ENCODE measurements at places on chromosomes 6 and 20. TPM values are rescaled to one million over a fixed set of nuclear protein-coding genes. Genes with fewer than 3 reads are reported as not detected.

The PLCB4 gene
- total RNA-seq = 27.2 TPM

The MUCL3 gene
- 93.5 TPM for total RNA-seq

The PPIL6 gene
- total RNA-seq = 2.6 TPM

The NFATC2 gene
- total RNA-seq = 11.4 TPM

- DNase-seq = no peak
Observed at GRCh38 chr20:38727607-38728190, 3.4 kb downstream of the SLC32A1 start.

DNA sequence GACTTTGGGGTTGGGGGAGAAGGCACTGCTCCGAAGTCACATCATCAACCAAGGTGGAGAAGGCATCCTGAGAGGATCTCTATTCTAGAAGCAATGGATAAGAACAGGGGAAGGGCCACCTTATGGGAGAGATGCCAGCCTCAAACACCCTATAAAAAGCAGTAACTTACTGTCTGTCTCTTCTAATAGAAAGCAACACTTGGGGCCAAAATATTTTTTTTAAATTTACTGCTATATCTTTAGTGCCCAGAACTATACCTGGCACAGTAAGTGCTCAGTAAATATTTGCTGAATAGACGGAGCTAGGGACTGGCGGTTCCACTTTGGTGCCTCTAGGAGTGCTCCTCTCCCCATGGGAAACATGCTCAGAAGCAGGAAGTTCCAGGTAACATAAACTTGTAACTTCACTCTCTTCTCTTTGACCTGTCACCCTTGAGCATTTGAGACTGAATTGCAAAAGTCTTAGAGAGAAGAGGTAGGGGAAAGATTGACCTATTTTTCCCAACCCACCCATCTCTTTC lies 807 bp upstream of the OTOR start:
- DNase-seq = no peak

GRCh38 chr20:24936526-24937407 lies 12.3 kb upstream of the CST7 start:
- DNase-seq = no peak

DNA sequence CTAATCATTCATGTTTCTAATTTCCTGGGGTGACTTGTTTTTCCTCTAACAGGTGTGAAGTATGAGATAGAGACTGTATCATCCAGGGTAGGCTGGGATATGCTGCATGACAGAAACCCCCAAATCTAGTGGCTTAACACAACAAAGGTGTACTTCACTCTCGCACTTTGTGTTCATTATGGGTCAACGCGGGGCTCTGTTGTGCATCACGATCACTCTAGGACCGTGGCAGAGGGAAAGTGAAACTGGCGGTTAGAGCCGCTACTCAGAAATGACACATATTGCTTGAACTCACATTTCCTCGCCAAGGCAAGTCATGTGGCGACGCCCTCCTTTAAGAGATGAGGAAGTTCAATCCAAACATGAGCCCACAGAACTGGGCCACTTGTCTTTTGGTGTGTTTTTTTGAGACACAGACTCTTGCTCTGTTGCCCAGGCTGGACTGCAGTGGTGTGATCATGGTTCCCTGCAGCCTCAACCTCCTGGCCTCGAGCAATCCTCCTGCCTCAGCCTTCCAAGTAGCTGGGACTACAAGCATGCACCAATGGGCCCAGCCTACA lies 41.3 kb downstream of the PCNA start:
- peak; percentile 76 for DNase-seq

The TGM2 gene
- total RNA-seq = 389 TPM

DNA sequence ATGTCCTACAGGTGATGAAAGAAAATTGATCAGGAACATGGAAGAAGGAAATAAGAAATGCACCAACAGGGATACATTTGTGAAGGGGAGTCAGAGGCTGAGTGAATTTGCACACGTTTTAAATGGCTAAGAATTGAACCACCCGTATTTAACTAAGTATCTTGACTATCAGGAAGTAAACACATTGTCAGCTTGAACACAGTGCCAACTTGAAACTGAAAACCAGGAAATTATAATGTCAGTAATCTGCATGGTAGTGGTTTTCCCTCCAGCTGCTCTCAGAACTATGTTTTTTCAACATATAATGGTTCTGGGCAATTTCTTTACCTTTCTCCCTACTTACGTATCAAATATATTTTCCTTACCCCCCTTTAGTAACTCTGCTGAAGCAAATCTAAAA lies 366.5 kb upstream of the POU3F2 start:
- DNase-seq = no peak

The TDRD6 gene
- 1.3 TPM for total RNA-seq

DNA sequence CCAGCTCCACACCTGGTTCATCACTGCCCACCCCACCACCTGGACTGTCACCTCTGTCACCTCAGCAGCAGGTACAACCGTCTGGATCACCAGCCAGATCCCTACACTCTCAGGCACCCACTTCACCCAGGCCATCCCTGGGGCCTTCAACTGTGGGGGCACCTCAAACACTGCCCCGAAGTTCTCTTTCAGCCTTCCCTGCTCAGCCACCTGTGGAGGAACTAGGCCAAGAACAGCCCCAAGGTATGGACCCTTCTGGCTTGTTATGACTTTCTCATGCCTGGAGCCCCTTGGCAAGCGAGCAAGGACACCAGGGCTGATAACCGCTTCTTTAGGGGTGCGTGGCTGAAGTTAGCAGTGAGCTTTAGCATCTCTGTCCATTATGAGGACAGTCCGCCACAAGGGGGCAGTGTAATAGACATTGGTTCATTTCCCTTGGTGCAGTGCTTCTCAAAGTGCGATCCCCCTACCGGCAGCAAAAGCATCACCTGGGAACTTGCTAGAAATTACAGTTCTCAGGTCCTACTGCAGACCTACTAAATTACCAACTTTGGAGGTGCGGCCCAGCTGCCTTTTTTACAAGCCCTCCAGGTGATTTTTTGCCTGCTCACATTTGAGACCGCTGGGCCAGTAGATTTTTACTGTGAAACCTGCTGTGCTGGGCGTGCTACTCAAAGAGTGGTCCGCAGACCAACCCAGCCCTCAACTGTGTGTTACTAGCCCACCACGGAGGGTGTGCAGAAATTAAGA lies 32.5 kb downstream of the PNPLA1 start:
- peak; percentile 93 for DNase-seq

DNA sequence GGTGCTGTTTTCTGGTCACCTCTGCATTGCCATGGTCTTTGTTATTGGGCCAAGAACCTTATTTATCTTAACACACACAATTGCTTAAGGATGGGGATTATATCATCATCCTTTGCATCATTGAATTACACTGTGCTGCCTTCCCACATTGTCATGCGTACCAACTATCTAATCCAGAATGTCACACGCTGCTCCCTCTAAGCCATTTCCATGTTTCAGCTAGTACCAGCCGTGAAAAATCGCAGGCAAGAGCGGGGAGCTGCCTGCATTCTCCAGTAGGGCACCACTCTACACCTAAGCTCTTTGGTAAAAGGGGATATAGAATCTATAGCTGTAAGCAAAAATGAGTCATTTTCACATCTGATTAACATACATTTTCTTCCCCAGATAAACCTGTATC lies 277.0 kb downstream of the PRL start:
- DNase-seq = no peak

DNA sequence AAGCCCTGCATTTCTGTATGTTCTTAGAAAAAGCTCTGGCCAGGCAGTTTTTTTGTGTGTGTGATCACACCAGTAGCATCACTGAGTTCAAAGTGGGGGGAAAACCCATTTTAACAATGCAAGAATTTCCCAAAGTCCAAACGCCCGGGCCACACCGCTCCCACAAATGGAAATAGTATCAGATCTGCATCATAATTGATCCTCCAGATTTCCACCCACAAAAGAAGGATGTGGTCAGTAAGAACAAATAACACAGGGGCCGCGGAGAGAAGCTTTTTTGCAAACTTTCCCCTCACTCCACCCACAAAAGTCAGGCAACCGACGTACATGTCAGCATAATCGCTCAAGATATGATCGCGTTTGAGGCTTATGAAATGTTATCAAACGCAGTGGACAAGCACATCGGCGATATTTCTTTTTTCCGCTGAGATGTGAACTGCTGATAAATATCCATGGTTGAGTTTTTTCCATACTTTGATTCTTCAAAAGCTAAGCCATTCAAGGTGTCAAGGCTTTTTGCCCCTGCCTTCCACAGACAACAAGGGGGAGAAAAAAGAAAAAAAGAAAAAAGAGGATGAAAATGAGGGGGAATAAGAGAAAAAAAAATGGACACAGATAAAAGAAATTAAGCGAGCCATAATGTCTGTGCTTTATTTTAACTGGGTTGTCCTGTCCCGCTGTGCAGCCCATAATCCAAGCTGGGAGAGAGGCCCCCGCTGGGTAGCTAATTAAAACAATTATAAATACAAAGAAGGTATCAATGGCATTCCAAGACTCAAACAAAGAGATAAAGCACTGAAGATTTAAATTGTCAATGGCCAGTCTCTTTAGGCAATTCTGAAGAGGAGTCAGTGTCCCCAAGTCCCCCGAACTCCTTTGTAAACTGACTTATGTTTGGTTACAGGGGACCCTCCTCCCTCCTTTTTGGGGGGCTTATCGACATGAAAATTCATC lies 143.5 kb downstream of the ZFP64 start:
- no peak for DNase-seq

The MPIG6B gene
- 0.37 TPM for total RNA-seq

DNA sequence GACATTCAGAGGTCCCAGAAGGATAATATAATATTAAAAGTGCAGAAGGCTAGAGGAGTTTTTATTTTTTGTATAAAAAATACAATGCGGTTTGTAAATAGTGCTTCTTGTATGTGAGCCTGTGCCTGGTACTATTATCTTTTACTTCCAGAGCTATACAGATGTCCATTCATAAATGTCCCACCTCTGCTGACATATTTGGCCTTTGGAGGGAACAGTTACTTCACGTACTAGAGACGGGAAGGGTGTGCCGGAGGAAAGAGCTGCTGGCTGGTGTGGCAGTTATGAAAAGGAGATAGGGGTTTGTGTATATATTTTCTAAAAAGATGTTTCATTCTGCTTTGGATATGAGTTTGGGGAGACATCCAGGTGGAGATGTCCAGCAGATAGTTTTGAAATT lies 8.8 kb downstream of the CD109 start:
- DNase-seq = no peak

The LAMA2 gene
- total RNA-seq = 35.3 TPM

GRCh38 chr6:158121335-158121734 lies 46.7 kb downstream of the SERAC1 start:
- DNase-seq = no peak

GRCh38 chr6:142906945-142907470 lies 38.0 kb downstream of the HIVEP2 start:
- no peak for DNase-seq

DNA sequence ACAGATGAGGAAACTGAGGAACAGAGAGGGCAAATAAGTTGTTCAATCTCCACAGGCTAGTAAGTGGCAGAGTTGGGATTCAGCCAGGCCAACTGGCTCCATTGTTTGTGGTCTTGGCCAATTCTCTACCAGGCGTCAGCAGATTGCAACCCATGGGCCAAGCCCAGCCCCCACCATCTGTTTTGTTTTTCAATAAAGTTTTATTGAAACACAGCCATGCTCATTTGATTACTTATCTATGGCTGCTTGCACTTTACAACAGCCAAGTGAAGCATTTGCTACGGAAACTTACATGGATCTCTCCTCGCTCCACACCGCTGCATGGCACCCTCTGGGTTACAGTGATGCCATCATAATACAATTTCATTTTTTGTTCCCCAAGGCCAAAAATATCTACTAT lies 90.8 kb downstream of the ZNF217 start:
- DNase-seq = no peak

DNA sequence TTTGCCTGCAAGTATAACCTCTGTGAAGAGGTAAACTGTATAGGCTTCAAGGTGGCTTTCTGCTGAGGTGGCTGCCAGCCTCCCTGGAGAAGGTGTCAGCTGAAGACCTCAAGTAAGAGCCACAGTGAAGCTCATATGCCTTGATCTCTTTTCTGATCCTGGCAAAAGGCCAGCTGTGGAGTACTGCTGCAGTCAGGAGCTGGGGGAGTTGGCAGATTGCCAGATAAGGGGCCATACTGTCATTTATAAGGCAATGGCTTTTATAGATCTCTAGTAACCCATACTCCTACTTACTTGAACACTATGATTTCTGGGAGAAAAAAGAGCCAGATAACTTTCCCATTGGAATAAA lies 8.8 kb upstream of the CEP85L start:
- DNase-seq = peak; percentile 11

- no peak for DNase-seq
Observed at GRCh38 chr6:134878136-134878535, 71.8 kb downstream of the ALDH8A1 start.

The SUMO4 gene
- total RNA-seq = 1.3 TPM

DNA sequence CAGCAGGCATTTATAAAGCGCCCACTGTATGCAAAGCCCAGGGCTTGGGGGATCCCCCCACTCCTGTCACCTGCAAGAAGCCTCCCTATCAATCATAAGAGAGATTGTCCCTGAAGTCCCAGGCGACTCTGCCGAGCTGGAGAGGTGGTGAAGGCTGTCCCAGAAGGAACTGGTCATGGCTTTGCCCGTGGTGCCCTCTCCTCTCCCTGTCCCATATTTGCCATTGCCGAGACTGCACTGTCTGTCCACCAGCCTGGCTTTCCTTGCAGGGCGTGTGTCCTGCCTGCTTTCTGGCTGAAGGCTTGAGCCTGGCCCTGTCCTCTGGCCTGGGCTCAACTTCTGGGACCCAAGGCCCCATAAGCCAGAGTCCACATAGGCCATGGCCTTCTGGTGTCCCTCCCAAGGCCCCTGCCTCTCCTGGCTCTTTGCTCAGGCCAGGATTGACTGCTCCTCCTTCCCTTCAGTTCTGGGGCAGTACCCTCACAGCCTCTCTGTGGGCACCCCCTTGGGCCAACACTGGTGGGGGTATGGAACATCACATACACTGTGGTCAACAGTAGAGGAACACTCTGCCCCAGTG lies 46.9 kb downstream of the CPXM1 start:
- no peak for DNase-seq

DNA sequence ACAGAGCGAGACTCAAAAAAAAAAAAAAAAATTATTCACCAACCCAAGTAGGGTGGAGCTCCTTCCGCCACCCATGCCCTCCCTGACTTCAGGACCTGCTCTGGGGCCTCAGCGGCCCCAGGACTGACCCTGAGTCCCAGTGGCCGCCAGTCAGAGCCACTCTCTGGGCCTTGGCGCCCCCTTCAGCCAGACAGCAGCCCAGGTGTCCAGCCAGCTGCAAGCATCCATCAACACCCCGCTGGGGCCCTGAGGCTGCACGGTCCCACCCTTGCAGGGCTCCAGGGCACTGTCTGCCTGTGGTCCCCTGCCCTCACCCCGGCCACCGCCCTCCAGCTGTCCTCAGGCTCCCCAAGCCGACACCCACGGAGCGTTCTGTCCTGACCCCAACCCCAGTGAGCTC lies 11.4 kb upstream of the KCNQ2 start:
- no peak for DNase-seq

The SLC17A5 gene
- total RNA-seq = 22.1 TPM

The PSMA7 gene
- total RNA-seq = 189 TPM

The OR2B6 gene
- not detected for total RNA-seq

- no peak for DNase-seq
Observed at GRCh38 chr6:32128751-32129296, 778 bp upstream of the ATF6B start.

The RBM38 gene
- total RNA-seq = 21.9 TPM

DNA sequence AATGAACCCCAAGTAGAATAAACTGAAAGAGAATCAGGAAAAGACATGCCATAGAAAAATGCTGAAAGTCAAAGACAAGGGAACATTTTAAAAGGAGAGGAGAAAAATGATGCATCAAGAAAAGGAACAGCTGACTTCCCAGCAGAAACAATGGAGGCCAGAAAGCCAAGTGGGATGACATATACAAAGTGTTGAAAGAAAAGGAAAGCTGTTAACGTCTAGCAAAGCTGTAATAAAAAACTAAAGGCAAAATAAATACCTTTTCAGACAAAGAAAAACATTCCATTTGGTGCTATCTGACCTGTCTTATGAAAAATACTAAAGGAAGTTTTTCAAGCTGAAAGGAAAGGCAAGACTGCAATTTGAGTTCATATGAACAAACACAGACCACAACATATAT lies 34.1 kb upstream of the PDE10A start:
- no peak for DNase-seq

Data from mucosa of gallbladder (tissue), 1 donor.